ENCODE measurements at places on chromosomes 7 and 10. TPM values are rescaled to one million over a fixed set of nuclear protein-coding genes. Genes with fewer than 3 reads are reported as not detected.

ATOH7 gene
- not detected for total RNA-seq

CTAGE4 gene
- 6.6 TPM for total RNA-seq

PLEKHS1 gene
- total RNA-seq: not detected

DNA sequence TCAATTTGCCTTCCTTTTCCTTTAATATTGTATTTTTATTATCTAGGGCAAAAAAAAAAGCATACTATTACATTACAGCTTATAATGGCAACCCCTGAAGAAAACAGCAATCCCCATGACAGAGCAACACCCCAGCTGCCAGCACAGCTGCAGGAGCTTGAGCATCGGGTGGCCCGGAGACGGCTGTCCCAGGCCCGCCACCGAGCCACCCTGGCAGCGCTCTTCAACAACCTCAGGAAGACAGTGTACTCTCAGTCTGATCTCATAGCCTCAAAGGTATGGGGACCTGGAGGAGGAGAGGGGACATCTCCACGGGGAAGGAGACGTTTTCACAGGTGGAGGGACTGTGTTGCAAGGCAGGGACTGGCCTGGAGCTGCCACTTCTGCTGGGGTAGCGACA, 6.8 kb downstream of the STRA8 start:
- no peak for DNase-seq

DNA sequence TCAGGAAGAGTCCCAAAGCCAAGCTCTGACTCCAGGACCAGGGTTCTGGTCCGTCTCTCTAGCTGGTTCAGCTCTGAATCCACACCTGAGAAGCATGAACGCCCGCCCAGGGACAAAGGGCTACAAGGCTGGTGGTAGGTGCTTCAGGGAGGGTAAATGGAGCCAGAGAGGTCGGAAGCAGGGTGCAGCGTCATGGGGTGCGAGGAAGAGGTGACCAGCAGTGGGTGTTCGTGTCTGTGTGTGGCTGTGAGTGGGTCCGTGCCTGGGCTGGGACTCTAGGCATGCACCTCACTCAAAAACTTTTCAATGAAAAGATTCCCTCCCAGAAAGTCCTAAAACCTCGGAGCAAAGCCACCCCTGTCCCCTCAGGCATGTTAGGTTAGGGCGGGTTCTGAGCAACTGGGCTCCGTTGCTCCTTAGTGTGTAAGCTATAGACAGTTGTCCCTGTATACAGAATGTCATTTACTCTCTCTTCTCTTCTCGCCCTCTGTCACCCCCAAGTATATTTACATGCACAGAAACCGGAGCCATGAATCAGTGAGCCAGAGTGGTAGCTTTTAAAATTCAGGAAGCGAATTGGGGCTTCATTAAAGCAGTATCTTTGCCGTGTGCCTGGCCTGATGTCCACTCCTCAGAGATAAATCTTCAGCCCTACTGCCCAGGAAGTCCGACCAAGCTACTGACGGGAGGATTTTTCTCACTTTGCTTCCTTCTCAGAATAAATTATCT, 12.3 kb upstream of the GATA3 start:
- DNase-seq: no peak

DNA sequence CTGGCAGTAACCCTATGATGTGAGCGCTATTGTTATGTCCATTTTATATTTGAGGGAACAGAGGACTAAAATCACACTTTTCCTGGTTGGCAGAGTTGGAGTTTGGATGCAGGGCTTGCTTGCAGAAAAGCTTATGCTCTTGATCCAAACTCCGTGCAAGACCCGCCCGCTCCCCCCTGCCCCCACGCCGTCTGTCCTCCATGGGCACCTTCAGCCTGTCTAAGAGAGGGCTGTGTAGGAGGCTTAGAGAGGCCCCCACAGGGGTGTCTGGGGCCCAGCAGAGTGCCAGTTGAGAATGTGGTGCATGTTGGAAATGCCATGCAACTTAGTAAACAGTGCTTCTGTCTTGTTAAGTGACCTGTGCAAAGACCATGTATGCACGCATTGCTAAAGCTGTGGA, 170.5 kb upstream of the NPY start:
- DNase-seq: no peak

GRCh38 chr10:3524086-3524960, 260.7 kb downstream of the KLF6 start:
- no peak for DNase-seq

Data from vagina (tissue), 2 donors.